ENCODE measurements at places on chromosomes 4 and X. TPM values are rescaled to one million over a fixed set of nuclear protein-coding genes. Genes with fewer than 3 reads are reported as not detected.

The IL2 gene
- not detected for total RNA-seq

The NHSL2 gene
- total RNA-seq, result 3.9 TPM

The TFE3 gene
- total RNA-seq, result 18.9 TPM

The CDKL2 gene
- 7.5 TPM for total RNA-seq

The ADGRG2 gene
- 0.18 TPM for total RNA-seq

The PYURF gene
- total RNA-seq, result 81.9 TPM

The SOD3 gene
- 65.3 TPM for total RNA-seq

The CA5B gene
- 9.1 TPM for total RNA-seq

The IDUA gene
- 21.7 TPM for total RNA-seq

The PLXNB3 gene
- 6.1 TPM for total RNA-seq

The MAGEA8 gene
- total RNA-seq, result not detected

The UFSP2 gene
- total RNA-seq, result 53.5 TPM

The BEX1 gene
- total RNA-seq, result 0.36 TPM

GRCh38 chr4:182023469-182023868 lies 219.7 kb upstream of the TENM3 start:
- DNase-seq, result no peak

DNA sequence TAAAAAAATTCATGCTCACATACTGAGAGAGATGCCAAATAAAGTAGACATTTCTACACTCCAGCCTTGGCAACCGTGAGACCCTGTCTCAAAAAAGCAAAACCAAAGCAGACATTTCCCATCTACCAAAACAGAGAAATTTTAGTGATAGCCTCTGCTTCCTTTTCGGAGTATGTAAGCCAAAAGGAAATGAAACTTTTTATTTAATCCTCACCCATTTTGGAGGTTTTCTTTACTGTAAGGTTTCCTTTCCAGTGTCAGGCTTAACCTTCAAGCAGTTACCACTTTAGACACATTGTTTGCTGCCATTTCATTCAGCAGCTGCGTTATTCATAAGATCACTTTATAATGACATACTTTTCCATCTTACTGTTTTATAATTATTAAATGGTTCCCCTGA lies 15.9 kb downstream of the ADD1 start:
- no peak for DNase-seq

- no peak for DNase-seq
Observed at GRCh38 chr4:157052429-157053040, 23.4 kb upstream of the GLRB start.

- DNase-seq, result no peak
Observed at GRCh38 chrX:44802613-44803012, 41.2 kb upstream of the DUSP21 start.

DNA sequence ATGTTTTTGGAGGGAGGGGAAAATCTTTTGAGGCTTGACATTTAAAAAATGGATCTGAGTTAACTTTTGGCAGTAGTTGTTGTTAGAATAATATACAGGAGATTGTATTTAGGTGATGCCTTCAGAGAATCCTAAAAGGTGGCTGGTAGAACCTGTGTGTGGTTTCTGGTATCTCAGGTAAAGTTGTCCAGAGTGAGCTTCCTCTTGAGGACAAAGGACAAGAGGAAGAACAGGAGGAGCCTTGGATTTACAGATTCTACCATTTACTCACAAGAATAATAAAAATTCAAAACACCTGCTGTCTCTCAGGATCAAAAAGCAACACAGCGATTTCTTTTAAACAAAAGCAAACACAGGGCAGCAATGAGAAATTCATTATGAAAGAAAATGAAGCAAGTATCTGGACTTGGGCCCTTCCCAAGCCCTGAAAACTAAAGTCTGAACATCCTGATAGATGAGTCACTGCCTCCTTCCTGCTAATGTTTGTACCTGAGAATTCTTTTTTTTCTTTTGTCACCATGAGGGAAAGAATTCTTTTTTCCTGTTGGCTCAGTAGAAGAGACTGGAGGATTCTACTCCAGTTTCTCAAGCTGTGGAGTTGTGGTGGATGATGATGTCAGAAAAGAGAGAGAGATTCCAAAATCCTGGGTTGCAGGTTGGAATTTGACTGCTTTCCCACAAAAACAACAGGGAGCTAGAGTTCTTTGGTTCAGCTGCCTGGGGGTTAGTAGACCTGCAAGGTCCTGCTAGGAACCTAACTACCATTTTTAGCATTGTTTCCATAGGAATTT lies 31.5 kb upstream of the RAPGEF2 start:
- peak; percentile 65 for DNase-seq

DNA sequence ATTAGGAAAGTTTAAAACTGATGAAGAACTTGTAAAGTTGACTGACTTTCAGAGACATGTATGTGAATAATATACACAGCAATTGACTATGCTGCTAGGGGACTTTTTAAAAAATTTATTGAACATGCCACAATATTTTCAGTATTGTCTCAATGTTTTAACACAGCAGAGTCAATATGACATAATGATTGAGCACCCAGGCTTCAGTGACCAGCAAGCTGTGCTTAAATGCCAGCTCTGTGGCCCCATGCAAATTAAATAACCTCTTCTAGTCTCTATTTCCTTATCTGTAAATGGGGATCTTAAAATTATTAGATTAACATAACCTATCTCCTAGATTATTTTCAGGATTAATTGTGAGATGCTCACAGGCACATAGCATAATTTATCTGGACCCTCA lies 56.8 kb upstream of the TXK start:
- no peak for DNase-seq

DNA sequence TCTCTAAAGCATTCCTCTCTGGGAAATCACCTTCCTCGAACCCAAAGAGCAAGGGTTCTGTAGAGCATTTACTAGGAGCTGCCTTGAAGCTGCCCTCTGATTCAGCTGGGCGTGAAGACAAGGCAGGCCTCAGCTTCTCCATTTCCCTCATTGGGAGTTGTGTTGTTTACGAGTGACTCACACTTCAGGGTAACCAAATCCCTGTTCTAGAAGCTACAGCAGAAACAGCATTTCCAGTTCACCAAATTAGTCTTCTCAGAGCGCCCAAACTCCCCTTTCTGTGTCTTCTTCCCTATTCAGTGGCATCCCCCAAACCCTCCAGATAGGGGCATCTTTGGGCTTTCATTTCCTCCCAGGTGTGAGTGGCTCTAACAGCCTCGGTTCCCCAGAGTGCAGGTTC lies 863 bp upstream of the XPNPEP2 start:
- DNase-seq, result peak; percentile 59

GRCh38 chrX:153527208-153527607 lies 9.8 kb downstream of the ATP2B3 start:
- no peak for DNase-seq

DNA sequence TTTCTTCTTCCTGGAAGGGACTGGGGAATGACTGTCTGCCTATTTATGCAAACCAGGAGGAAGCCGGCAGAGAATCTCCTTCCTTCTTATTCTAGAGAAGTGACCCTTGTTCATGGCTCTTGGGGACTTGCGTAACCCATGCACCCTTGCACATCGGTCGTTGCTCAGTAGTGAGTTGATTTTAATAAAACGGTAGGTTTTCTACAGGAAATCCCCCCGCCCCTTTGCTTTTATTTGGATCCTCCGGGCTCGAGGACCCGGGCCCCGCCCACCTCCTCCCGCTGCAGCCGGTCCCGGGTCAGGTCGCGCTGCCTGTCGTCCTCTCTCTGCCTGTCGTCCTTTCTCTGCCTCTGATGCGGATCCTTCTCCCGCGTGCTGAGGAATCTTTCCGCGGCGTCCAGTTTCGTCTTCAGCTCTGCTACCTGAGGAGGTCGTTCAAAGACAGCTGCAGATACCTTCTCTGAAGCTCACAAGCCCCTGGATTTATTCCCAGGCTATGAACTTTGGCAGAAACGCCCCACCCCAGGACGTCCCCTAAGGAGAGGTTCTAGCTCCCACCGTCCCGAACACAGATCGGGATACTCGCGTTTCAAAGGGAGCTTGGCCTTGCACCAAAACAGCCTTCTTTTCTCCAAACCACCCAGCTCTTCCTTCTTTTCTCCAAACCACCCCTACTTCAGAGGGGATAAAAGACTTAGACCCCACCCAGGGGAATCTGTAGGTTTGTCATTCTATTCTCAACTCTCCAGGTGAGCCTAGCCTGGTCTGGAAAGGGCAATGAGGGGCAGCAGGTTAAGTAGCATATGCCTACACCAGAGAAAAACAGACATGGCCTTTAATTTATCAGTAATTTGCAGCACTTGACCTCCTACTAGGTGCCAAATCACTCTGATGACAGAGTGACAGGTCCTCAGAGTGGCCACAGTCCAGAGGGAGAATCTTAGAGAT lies 7.0 kb downstream of the TNIP3 start:
- peak; percentile 24 for DNase-seq

DNA sequence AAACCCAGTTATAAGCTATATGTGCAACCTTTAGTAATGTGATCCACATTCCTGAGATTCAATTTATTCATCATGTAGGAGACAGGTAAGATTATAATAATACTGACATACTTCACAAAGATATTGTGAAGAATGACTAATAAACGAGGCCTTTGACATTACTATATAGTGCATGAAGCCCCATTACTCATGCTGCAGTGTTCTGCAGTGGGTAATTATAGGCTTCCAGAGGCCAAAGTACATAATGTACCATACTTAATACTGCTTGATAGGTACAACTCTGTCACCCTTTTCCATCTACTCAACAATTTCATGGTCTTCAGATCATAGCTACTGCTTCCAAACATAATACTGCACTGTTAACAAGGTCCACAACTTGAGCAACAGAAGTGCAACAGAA lies 68.9 kb downstream of the COL25A1 start:
- no peak for DNase-seq

DNA sequence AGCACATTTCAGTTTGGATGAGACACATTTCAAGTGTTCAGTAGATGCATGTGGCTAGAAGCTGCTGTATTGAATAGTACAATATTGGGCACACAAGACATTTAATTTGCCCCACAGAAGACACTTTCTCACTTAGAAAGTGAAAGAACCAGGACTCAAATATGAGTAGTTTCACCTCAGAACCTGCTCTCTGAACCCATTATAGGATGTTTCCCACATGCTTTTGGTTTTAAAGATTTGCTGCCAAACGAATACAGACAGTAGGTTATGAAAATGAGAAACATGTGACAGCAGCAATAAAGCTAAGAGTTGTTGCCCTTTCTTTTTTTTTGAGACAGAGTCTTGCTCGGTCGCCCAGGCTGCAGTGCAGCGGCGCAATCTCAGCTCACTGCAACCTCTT lies 32.3 kb downstream of the C4orf54 start:
- no peak for DNase-seq

DNA sequence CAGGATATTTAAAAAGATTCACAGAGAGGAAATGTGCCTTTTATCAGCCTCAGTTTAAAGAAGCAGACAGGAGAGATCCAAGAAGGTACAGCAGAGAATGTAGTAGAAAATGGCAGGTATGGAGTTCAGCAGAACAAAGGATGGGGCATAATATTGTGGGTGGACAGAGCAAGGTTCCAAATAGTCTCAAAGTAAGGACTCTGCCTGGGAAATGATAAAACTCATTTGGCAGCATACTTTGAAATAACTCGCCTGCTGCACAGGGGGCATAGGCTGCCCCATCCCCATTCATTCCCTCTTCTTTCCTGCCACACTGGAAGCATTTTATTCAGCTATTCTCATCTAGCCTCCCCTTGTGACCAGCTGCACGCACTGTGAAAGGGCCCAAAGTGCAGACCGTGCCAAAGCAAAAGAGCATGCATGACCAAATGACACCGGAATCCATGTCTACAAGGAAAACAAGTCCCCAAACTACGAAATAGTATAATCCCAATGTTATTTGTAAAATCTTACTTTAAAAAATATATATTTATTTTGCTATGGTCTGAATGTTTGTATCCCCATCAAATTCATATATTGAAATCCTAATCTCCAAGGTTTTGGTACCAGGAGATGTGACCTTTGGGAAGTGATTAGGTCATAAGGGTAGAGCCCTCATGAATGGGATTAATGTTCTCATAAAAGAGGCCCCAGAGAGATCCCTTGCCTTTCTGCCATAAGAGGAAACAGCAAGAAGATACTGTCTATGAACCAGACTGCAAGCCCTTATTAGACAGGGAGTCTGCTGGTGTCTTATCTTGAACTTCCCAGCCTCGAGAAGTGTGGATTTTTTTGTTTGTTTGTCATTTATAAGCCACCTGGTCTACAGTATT lies 77.4 kb upstream of the PRSS48 start:
- DNase-seq, result no peak

GRCh38 chr4:13174001-13174400 lies 310.1 kb downstream of the RAB28 start:
- DNase-seq, result peak; percentile 46

GRCh38 chr4:132383571-132384199 lies 765.4 kb upstream of the PCDH10 start:
- DNase-seq, result peak; percentile 52

DNA sequence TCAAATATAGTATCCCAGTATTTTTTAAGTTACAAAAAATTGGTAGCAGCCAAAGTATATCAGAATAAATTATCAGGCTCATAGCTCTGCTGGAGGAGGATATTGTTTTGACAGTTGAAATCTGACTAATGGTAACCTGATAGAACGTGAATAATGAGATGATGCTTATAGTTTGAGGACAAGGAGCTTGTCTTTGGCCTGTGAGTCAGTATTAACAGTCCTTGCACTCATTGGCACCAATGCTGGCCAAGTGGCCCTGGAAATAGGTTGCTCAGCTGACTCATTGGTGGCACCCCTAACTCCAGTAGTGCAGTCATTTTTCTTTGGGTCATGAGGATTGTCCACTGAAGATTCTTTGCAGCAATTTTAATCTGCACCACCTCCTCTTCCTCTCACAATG lies 203.3 kb upstream of the JADE1 start:
- peak; percentile 42 for DNase-seq

GRCh38 chr4:38568768-38569167 lies 95.2 kb upstream of the KLF3 start:
- no peak for DNase-seq

DNA sequence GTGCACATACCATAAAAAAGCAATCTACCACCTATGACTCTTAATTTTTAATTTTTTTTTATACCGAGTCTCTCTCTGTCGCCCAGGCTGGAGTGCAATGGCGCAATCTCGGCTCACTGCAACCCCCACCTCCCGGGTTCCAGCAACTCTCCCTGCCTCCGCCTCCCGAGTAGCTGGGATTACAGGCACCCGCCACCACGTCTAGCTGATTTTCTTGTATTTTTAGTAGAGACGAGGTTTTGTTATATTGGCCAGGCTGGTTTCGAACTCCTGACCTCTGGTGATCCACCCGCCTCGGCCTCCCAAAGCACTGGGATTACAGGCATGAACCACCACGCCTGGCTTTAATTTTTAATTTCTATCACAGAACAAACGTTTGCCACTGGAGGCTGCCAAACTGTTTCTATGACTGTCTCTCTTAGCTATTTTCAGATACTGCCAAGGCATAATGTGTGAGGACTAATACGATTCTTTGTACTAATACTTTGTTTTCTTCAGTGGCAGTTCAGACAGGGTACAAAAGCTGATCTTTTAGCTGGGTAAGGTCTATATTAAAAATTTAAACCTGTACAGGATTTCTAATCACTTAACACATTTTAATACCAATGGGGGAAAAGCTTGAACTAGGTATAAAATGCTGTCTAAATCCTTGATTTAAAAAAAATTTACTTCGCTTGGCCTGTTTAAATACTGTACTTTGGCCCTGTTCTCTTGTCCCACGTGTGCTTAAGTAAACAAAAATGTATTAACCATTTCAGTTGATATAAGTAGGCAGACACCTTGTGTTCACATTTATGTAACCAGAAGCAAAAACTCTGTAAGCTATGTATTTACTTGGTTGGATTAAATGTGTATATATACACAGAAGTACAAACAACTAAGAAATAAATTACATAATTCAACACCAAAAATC lies 2.3 kb downstream of the PGRMC2 start:
- DNase-seq, result peak; percentile 81

Measured in fibroblast of the aortic adventitia (primary cell).